Naive B cell (primary cell): ENCODE measurements at places on chromosomes 7 and 10. TPM values are rescaled to one million over a fixed set of nuclear protein-coding genes. Genes with fewer than 3 reads are reported as not detected.
A peak's percentile ranks its signal among the peaks of the same experiment; 100 is the strongest.

DNA sequence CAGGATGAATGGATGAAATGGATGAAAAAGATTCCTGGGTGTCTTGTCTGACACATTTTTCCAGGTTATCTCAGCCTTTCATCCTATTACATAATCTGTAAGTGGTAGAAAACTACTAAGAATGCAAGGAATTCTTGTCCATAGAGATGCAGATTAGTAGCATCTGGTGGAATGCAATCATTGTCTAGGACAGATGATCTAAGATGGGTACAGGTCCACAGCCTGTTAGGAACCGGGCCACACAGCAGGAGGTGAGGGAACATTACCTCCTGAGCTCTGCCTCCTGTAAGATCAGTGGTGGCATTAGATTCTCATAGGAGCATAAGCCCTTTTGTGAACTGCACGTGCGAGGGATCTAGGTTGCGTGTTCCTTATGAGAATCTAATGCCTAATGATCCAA lies 225.0 kb downstream of the CALN1 start:
- DNase-seq, result no peak

GRCh38 chr7:24381894-24382505 lies 98.0 kb downstream of the NPY start:
- DNase-seq, result no peak

DNA sequence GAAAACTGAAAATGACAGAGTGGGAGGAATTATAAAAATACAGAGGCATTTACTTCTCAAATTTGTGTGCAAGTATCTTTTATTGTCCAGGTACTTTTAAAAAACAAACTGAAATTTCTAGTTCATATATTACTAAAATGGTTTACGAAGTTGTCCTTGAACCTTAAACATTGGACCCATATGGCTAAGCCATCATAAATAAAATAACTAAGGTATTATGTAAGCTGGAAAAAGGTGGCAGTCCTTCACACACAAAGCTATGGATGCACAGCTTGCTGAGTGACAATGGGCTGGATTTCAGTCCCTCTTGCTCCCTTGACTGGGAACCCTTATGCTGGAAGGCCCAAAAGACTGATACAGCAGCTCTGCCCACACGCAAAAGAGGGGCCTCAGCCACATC lies 66.1 kb downstream of the COBL start:
- no peak for DNase-seq

- DNase-seq, result no peak
These were observed 193.6 kb downstream of the MAD1L1 start for GRCh38 chr7:2038931-2039728.

GRCh38 chr7:132261327-132262159 lies 314.7 kb downstream of the PLXNA4 start:
- no peak for DNase-seq

DNA sequence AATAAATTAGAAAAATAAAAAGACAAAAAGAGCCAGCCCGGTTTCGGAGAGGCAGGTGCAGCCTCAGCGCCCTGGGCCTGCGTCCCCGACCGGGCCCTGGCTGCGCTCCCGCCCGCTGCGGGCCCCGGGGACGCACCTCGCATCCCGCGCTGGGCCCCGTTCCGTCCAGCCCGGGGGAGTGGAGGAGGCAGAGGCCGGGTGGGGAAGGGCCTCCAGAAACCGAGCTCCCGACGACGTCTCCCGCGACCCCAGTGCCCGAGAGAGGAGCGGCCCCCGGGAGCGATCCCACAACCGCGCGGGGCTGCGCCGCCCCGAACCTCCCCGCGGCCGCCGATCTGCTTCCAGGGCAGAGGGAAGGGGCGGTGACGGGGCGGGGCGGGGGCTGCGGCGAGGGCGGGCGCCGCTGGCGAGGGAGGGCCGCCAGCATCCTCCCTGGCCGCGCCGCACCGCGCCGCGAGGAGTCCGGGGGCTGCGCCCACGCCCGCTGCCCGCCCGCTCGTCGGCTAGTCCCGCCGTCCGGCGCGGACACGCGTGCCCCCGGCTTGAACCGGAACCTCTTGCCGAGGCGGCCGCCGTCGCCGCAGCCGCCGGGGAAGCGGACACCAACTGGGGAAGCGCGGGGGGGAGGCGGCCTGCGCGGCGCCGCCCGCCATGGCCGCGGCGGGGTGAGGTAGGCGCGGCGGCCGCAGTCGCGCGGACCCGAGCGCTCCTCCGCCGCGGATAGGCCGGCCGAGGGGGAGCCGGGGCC lies at the start of gene CCNY:
Gene CCNY (plus strand): TSS at position 426 of the 748 bp plus-strand sequence. CDS start 545 bp downstream, outside the sequence.
- peak; percentile 77 for DNase-seq

DNA sequence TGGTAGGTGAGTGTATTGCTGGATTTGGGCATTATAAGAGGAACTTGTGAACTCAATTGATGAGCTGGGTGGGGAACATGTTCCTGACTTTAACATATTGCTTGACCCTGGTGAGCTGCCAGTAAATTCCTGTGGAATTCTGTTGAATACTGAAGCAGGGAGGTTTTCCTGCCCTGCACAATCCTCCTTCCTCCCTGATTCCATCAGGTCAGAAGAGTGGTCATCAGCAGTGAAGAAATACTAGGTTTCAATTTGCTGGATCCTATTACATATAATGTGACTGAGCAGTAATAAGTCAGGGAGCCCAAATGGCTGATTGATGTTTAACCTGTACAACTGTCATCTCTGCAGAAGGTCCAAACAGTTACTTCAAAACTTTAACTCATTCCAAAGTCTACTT lies 581.2 kb downstream of the SUGCT start:
- no peak for DNase-seq

DNA sequence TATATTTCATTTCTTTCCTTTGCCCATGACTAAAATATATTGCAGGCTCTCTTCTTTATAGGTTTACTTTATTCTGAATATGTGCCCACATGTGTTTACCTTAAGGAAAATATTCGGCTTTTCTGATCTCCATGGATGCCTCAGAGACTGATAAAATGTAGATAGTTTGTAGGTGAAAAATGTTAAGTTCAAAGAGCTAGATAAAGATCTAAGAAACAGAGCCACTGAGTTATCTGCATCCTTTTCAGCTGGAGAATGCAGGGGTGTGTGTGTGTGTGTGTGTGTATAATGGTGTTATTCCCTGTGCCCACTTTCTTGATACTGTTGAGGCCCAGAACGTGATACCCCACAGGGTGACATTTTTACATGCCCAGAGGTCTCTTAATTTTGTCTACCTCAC lies 150.8 kb downstream of the LRRC4 start:
- DNase-seq, result no peak

KCNH2 gene
- polyA plus RNA-seq, result not detected

ANKRD30A gene
- not detected for polyA plus RNA-seq

DNA sequence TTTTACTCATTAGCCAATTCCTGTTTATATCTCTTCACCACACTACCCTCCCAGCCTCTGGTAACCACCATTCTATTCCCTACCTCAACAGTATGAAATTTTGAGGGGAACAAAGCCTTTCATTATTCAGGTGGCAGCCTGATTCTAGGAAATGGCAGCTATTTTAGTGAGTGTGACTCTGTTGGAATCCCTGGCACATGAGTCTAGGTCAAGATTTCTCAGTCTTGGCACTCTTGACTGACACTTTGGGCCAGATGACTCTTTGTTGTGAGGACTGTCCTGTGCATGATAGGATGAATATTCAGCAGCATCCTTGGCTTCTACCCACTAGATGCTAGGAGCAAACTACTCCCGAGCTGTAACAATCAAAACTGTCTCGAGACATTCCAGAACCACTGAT lies 322.8 kb upstream of the PHYHIPL start:
- no peak for DNase-seq

ZNF736 gene
- 8.7 TPM for polyA plus RNA-seq

GRCh38 chr7:111264981-111265380 lies 174.1 kb downstream of the LRRN3 start:
- DNase-seq, result no peak

- no peak for DNase-seq
These were observed 68.1 kb downstream of the CNOT4 start for GRCh38 chr7:135441791-135442190.

ALDH18A1 gene
- 47.7 TPM for polyA plus RNA-seq

DNA sequence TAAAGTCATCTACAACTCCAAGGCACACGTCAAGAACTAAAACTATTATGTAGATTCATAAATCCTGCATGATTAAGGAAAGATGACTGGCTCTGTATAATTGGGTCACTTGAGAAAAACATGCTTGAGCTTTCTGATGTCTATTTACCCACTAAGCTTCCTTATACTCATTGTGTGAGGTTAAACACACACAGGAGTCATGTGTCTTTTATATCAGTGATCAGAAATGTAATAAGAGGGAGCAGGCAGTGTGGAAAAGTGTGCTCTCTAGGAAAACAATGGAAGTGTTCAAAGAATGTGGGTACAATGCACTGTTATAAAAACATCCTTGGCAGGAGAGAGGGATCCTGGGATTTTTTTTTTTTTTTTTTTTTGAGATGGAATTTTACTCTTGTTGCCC lies 108.6 kb upstream of the ARID5B start:
- no peak for DNase-seq

DNA sequence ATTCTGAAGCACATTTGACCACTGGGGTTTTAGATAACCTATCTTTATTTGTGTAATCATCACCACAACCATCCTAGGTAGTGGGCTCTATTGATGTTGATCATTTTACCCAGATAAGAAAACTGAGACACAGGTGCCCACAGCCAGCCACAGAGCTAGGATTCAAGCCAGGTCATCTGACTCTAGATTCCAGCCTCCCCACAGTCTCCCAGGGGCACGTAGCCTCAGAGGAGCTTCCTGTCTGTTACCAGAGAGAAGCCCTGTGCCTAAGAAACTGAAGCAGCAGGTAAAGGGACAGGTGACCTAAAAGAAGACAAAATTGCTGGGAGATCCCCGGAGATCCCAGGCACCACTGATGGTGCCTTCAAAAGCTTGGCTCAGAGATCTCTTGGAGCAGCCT lies 55.8 kb downstream of the ALOX5 start:
- no peak for DNase-seq

- DNase-seq, result peak; percentile 65
These were observed 47.3 kb downstream of the CDCA7L start for GRCh38 chr7:21898265-21898930.

DNA sequence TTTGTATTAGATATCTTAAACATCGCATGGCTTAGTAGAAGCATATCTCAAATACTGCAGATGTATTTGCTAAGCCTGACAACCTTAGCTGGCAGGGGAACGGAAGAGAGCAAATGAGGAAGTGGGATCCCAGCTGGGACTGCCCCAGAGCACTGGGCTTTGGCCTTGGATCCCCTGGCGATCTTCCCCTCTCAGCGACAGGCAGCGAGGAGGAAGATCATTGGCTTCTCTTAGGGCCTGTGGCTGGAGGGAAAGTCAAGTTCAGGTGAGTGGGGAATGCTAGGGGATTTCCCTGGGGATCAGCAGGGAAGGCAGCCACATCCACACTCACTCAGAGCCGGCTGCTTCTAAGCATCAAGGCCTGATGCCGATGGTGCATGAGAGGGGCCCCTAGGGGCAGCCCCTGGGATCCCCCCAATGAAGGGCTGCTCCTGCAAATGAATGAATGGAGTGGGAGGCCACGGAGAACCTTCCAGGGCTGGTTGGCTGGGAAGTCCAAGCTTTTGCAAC lies 42.0 kb downstream of the LYZL2 start:
- DNase-seq, result peak; percentile 74

GRCh38 chr10:59393349-59393748 lies 31.0 kb upstream of the FAM13C start:
- no peak for DNase-seq

NAT16 gene
- polyA plus RNA-seq, result not detected

DNA sequence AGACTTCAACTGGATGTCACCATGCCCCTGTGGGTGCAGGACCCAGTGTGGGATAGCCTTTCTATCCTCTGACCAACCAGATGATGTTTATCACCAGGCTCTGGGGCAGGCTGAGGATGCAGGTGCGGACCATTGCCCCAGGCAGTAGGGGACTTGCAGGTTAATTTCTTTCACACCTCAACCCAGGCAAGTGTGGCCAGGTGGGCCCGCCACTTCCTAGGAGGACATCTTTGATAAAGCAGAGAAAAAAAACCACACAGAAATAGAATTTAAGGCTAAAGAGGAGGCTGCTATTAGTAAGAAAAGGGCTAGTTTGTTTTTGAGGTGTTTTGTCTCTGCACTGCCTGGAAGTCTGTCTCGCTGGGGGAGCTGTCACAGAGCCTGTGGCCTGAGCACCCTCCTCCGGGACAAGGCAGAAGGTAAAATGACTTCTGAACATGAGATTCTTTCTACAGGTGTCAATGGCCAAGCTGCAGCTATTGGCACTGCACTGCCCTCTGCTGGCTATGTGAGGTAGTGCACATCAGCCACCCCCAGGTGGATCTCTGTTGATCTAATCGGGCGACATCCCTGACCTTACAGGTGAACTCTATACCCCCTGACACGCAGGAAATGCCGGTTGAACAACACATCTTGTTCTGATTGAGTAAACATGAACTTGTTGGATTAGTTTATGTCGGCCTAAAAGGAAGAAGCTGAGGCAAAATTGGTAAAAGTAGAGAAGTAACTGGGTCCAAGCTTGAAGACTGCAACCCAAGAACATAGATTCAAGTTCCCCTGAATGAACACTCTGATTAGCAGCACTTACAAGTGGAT lies 21.0 kb downstream of the UPP1 start:
- peak; percentile 70 for DNase-seq

DNA sequence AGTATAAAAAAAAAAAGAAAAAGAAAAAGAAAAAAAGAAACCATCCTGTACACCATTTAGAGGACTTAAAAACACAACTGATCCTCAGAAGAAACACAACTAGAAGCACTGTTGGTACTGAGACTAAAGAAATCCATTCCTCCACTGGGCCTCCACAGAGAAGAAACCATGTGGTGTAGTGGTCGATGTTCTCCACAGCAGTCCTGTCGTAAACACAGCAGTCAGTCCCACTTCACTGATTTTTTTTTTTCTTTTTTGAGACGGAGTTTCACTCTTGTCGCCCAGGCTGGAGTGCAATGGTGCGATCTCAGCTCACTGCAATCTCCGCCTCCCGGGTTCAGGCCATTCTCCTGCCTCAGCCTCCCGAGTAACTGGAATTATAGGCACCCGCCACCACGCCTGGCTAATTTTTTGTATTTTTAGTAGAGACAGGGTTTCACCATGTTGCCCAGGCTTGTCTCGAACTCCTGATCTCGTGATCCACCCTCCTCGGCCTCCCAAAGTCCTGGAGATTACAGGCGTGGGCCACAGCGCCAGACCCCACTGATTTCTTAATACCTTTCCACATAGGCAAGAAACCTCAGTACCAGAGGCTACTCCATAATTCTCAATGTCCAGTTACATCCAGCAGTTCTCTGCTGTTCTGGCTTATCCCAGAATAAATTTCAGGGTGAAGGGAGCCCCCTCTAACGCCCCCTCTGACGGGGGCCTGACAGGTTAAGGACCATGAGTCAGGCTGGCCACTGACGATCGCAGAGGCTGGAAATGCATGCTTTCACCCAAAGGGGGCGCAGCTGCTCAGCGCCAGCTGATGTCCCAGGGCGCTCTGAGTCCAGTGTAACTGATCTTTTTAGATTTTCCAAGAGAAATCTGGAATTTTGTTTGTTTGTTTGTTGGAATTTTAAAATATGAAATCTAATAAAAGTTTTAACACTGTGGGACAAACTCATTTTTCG lies 24.8 kb upstream of the FFAR4 start:
- no peak for DNase-seq

DNA sequence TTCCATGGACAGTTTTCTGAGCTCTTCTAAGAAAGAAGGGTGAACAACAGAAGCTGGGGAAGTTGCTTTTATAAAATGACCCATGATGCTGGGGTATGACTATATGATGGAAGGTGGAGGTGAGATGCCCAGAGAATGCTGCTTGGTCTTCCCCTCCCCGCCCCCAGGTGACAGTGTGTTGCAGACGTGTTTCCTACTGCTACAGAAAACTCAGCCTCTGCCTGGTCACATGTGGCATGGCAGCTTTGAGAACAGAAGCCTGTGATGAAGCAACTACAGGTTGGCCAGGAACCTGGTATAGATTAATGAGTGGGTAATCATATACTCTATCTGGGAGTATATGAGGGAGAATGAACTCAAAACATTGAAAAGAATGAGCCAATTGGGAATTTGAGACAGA lies 67.1 kb downstream of the MTURN start:
- DNase-seq, result no peak

- no peak for DNase-seq
These were observed 933.6 kb upstream of the ZWINT start for GRCh38 chr10:57294698-57295097.
